Right cardiac atrium (tissue), 5 donors: ENCODE measurements at places on chromosomes 7 and 10. TPM values are rescaled to one million over a fixed set of nuclear protein-coding genes. Genes with fewer than 3 reads are reported as not detected.

GRCh38 chr10:46228563-46229071 is 58.2 kb upstream of the ANTXRL start:
- peak; percentile 67 for DNase-seq

GRCh38 chr10:102753718-102754117 is 10.0 kb downstream of the WBP1L start:
- DNase-seq: no peak

DNA sequence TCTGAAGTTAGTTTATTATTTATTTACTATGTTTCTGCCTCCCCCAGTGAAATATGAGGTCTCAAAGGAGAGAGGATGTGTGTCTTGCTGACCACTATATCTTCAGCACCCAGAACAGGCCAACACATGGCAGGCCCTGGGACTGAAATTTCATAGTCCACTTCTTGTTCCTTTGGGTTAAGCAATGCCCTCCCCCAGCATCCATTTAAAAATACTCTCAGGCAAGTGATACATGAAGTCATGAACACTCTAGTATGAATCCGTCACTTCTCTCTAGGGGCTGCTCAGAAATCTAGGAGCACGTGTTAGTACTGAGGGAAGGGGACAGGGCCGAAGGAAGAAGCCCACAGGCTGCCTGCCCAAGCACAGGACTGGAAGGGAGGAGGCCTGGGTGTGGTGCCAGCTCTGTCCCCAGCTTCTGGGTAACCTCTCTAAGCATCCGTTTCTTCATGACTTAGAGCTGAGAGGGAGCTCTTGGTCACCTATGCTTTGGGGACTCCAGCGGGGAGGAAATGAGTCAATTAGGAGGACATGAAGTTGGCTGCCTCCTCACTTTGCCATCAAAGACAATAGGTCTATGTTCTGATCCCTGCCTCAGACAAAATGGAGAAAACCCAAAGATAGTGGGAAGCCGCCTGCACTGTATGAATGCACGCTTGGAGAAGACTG is 119.2 kb downstream of the KCNMA1 start:
- no peak for DNase-seq

DNA sequence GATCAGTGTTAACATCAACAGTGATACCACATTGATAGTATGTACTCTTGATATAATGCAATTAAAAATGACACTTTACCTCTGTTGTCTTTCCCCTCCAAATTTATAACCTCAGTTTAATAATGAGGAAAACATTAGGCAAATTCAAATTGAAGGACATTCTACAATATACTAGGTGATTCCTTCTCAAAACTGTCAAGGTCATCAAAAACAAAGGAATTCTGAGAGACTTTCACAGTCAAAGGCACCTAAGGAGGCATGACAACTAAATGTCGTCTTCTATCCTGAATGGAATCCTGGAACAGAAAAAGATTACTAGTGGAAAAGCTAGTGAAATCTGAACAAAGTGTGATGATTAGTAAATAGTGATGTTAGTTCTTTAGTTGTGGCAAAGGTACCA is 22.3 kb upstream of the NXPH1 start:
- no peak for DNase-seq

DNA sequence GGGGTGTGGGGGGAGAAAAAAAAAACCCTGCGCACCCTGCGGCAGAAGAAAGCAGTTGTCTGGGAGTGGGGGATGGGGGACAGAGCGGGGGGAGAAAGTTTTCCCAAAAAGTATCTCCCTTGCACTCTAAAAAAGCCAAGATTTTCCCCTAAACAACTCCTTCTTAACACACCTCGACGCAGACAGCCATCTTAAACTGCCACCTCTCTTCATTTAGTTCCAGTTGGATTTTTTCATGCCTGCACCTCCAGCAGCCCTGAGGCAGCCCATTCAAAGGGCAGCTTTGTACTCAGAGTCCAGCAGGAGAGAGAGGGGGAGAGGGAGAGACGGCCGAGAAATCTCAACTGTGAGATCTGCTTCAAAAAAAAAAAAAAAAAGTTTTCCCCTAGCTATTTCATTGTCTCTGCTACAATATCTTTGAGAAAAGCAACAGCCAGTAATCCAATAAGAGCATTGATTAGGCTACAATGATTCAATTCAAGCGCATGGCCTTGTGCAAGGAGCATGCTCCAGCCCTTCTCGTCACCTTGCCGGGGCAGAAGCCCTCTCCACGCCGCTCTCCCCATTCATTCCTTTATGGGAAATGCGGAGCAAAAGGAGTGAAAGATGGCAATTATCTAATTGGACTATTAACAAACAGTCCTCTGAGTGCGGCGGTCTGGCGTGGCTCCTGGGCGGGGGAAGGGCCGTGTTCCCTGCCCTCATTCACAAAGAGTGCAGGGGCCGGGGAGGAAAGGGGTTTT is 939 bp upstream of the VAX1 start:
- DNase-seq: no peak

GRCh38 chr10:68734349-68734748 is 13.3 kb downstream of the CCAR1 start:
- DNase-seq: no peak

GRCh38 chr10:117684672-117685211 is 142.2 kb downstream of the EMX2 start:
- peak; percentile 86 for DNase-seq

Gene METTL27
- total RNA-seq: 0.53 TPM

Gene NPFFR1
- not detected for total RNA-seq
